DMS53 (cell line): ENCODE measurements at places on chromosomes 2 and 18.

- peak; percentile 91 for DNase-seq
Observed at GRCh38 chr18:48412339-48412929, 3.3 kb upstream of the ZBTB7C start.

DNA sequence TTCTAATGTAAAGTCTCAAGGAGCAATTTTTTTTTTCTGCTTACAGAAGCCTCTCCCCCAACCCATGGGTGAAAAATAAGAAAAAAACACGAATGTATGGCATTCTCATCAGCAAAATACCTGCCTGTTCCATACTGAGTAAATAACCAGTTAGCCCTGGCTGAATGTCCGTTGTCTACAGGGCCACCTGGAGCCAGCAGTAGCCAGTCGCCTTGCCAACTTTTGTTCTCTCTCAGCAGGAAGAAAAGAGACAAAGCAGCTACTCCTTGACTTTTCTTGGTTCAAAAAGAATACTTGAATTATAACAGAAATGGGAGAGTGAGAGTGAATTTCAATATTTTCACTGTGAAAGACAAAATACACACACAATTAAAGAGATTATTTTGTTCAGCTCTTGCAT is 532.9 kb upstream of the CRIM1 start:
- no peak for DNase-seq

DNA sequence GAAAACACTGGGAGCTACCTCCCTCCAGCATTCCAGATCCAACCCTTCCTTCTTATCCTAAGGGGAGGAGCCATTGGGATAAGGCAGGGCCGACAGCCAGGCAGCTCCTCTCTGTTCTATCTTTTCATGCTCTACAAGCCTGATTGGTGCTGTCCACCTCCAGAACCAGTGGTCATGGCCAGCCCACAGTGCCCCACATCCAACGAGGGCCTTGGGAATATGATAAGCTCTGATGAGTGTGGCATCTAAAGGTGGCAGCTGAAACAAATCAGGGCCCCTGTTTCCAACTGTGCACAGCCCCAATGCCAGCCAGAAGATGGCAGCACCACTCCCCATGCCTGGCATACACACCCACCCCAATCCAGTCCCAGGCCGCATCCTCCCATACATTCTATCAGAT is 329.3 kb downstream of the C1D start:
- DNase-seq, result peak; percentile 74

- peak; percentile 62 for DNase-seq
Observed at GRCh38 chr18:26252411-26252810, 26.2 kb downstream of the TAF4B start.

DNA sequence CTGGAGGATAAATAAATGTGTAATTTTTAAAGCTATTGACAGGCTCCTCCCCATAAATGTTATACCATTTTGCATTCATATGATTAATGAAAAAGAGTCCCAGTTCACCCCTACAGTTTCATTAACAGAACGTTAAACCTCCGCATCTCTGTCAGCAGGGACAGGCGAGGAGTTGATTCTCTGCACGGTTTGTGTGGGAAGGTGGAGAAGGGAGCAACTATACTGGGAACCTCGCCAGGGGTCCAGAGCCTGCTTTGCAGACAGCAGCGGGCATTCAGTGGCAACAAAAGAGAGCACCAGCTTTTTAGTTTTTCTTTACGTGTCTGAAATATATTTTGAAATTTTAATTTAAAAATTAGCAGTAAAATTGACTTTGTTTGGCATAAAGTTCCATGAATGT is 101.4 kb downstream of the FARSB start:
- no peak for DNase-seq

- no peak for DNase-seq
Observed at GRCh38 chr2:45687964-45688363, 36.5 kb downstream of the PRKCE start.

GRCh38 chr2:159637988-159638501 is 21.7 kb upstream of the BAZ2B start:
- no peak for DNase-seq

GRCh38 chr2:144519934-144520731 is at the start of gene ZEB2:
Gene ZEB2 (minus strand): TSS chr2:144520119. CDS start chr2:144517350, 2,769 bp downstream.
- DNase-seq, result peak; percentile 43

DNA sequence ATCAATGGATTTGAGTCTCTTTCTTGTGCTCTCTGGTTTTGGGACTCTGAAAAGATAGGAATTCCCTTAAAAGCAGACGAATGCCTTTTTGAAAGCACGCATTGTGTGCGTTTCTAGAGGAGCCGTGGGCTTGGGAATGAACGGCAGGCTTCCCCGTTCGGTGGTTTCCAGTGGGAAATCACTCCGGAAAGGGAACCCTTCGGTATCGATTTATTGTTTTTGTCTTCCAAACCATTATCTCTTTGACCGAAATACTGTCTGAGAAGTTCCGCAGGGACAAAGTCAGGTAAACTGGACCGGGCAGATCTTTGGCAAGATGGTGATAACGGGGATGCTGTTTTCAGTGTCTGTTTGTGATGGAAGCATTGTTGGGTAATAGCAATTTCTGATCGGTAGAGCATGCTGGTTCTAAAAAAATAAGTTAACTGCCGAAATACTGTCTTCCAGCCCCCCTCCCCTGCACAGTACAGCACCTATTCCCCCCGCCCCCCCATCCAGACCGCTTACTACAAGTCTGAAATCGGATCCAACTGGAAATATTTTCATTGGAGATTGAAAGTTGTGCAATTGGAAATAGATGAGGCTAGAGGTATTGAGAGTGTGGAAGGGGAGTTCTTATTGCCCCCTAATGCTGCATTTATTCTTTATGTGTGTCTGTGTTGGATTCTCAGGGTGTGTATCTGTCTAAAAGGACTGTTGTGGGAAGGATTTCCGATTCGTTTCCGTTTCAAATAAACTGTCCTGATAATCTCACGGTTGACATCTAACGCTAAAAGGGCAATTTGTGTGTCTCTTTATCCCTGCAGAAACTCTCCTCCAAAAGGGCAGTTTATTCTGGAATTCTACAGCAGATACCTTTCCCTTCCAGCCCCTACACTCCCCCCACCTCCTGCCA is 635 bp downstream of the SETBP1 start:
- DNase-seq, result peak; percentile 65

DNA sequence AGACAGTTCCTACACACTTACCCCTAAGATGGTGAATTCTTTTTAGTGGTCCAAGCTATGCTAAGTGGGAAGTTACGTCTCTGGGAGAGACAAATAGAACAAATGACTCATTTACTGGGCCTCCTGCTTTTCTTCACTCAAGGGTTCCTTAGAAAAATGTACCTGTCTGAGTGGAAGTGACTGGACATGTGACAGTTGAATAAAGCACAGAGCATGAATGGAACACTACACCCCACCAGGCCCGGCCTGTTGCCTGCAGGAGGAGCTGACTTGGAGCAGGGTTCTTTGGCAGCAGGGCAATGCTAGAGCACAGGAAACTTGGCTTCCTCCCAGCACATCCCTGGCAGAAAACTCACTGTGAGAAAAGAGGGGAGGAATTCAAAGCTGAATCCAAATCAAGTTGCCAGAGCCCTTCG is 451.0 kb upstream of the SETBP1 start:
- DNase-seq, result no peak

- peak; percentile 5 for DNase-seq
Observed at GRCh38 chr2:158393886-158394285, 62.7 kb downstream of the CCDC148 start.

- DNase-seq, result no peak
Observed at GRCh38 chr2:83481436-83481835, 977.6 kb downstream of the SUCLG1 start.

DNA sequence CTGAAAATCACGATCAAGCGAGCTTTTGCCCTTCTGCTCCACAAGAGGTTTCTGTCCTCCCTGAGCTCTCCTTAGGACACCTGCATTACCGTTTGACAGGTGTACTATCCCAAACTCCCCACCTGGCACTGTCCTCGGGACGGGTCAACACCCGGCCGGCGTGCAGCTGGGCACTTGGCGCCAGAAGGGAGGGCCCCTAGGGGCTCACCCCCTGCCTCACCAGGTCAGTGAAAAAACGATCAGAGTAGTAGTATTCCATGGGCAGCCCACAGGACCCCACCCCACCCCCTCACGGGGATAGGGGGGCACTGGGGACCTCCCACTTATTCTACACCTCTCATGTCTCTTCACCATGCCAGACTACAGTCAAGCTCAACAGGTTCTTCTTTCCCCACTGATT is 117.6 kb upstream of the ANKRD30BL start:
- DNase-seq, result no peak

DNA sequence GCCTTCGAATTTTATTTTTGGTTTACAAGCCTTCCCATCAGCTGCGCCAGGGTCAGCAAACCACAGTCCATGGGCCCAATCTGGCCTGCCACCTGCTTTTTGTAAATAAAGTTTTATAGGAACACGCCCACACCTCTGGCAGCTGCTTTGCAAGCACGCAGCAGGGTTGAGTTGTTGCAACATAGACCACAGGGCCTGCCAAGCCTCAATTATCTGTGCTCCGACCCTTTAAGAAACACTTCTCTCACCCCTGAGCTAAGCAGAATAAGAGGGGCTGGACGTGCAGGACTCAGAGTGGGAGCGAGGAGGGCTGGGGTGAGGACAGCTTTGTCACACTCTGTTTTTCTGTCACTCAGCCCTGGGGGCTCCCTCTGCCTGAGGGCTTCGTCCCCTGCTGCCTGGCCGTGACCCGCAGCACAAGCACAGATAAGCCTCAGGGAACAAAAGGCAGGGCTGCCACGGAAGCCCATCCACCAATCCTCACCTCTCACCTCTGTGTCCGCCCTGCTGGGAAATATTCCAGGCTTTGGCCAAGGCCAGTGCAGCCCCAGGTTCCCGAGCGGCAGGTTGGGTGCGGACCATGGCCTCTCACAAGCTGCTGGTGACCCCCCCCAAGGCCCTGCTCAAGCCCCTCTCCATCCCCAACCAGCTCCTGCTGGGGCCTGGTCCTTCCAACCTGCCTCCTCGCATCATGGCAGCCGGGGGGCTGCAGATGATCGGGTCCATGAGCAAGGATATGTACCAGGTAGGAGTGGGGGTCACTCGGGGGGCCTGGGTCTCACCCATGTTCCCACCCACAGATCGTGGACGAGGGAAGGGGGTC is at the start of gene AGXT:
Gene AGXT (plus strand): TSS at position 539 of the 823 bp plus-strand sequence. CDS start 42 bp downstream, at position 581.
- no peak for DNase-seq

DNA sequence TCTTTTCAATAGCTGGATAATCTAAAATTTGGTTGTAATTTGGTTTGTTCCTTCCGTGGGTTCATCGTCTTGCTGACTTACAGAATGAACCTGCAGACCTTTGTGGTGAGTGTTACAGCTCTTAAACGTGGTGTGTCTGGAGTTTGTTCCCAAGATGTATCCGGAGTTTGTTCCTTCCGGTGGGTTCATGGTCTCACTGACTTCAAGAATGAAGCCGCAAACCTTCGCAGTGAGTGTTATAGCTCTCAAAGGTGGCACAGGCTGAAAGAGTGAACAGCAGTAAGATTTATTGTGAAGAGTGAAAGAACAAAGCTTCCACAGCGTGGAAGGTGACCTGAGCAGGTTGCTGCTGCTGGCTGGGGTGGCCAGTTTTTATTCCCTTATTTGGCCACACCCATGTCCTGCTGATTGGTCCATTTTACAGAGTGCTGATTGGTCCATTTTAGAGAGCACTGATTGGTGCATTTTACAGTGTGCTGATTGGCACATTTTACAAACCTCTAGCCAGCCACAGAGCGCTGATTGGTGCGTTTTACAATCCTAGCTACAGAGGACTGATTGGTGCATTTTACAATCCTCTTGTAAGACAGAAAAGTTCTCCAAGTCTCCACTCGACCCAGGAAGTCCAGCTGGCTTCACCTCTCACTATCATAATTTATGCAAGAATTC is 16.6 kb downstream of the RALB start:
- DNase-seq, result no peak

DNA sequence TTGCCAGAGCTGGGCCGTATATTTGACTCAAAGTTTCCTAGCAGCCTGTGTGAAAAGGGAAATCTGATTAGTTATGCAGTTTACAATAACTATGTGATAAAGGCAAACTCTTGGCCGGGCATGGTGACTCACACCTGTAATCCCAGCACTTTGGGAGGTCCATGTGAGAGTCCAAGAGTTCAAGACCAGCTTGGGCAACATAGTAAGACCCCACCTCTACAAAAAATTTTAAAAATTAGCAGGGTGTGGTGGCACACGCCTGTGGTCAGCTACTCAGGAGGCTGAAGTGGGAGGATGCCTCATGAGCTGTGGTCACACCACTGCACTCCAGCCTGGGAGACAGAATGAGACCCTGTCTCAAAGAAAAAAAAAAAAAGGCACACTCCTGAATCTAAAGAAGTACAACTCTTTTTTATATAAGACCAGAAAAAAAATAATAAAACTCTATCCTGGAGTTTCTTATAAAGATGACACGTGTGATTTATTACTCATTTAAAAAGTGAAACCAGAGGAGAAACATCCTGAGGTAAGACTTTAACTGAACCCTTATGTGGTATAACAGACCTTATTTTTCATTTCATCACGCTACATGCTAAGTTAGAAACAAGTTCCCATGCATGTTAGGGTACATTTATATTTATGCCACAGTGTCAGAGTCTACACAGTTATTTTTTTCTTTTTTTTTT is 32.6 kb upstream of the KCMF1 start:
- DNase-seq, result no peak

- DNase-seq, result peak; percentile 40
Observed at GRCh38 chr2:15943378-15944280, 3.3 kb downstream of the MYCN start.

DNA sequence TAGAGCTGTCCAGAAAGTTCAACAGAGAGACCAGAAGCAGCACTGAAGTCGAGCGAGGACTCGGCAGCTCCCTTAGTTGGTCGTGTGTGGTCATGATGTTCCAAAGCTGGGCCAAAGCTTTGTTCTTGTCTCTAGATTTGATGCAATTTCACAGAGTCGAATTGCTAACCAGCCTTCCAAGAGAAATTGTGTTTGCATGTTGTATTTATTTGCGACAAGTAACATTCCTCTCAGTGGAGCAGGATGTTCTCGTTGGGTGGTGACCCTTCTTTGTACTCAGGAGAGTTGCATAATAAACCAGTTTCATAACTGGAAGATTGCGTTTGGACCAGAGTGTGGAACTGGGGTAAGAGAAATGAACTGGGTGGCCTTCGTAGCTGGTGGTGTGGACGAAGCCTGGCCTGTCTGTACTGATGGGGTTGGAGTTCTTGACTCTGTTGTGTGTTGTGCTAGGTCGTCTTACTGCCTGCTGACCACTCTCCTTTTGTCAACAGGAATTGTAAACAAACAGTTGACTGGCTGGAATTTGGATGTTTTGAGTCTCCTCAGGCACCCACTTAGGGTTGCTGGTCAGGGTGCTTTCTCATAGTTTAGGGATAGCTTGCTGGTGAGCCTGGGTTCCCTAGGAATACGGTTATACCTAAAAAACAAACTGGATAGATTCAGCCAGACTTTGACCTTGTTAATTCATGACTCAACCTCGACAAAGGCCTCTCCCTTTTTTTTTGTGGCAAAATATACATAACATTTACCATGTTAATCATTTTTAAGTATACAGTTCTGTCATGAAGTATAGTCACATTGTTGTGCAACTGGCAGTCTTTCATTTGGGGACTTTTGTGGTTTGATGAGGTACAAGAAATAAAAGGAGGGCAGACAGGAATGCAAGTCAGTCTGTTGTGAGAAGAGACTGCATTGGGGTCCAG is 28.9 kb upstream of the TOGARAM2 start:
- DNase-seq, result no peak
